NCI-H510A (cell line): ENCODE measurements at places on chromosomes 3 and 15.

DNA sequence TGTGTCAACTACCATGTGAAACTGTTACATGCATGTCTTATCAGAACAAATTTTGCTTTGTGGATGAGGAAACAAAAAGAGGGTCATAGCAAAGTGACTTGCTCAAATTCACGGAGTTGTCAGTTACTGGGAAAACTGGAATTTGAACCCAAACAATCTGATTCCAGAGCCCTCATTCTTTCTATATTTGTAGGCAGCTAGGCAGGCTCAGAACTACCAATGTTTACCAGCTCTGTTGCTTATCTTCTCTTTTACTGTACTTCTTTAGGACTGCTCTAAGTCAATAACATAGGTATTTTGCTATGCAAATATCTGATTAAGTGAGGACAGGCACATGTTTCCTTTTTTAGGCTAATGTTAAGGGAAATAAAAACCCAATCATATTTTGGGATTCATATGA is 450.5 kb downstream of the ZPLD1 start:
- DNase-seq = no peak

DNA sequence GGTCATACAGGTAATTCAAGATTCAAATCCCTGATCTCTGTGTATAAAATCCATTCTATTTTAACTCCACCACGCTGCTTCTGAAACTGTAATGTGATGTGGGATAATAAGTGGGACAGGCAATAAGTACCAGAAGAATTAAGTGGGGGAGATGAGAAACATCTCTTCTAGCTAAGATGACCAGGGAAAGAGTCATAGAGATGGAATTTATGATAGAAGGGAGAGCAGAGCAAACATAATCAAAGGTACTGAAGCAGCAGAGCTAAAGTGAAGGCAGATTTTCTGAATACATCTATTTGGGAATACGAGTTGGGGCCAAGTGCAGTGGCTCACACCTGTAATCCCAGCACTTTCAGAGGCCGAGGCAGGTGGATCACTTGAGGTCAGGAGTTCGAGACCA is 4.9 kb downstream of the MRPL47 start:
- no peak for DNase-seq

DNA sequence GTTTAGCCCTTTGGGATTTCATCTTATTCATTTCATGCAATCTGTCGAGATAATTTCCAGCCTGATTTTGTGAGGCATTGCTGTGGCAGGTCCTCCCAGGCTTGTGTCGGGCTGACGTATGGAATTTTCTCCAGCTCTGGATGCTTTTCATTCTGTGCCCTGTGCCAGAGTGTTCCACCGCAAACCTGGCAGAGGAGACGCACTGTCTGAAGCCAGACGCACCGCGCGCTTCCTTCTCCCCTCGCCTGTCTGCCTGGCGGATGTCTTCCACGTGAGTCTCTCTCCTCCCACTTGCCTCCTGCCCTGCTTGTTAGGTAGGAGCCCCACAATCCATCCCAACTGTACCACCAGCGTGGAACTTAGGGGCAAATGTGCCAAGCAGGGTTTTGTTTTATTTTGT is 20.1 kb upstream of the GLCE start:
- no peak for DNase-seq

DNA sequence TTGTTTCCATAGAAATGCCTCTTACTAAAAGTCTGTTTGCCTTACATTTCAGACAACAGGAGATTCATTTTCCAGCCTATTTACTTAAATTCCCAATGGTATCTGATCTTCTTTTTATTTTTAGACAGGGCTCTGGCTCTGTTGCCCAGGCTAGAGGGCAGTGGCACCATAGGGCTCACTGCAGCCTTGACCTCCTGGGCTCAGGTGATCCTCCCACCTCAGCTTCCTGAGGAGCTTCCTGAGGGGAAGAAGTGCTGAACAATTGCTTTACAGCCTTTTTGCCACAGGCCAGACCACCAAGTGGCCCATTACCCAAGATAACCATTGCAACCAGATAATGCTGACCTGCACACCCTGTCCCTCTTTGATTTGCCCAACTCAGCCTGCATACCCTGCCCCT is 126.3 kb downstream of the PLCH1 start:
- DNase-seq = no peak

DNA sequence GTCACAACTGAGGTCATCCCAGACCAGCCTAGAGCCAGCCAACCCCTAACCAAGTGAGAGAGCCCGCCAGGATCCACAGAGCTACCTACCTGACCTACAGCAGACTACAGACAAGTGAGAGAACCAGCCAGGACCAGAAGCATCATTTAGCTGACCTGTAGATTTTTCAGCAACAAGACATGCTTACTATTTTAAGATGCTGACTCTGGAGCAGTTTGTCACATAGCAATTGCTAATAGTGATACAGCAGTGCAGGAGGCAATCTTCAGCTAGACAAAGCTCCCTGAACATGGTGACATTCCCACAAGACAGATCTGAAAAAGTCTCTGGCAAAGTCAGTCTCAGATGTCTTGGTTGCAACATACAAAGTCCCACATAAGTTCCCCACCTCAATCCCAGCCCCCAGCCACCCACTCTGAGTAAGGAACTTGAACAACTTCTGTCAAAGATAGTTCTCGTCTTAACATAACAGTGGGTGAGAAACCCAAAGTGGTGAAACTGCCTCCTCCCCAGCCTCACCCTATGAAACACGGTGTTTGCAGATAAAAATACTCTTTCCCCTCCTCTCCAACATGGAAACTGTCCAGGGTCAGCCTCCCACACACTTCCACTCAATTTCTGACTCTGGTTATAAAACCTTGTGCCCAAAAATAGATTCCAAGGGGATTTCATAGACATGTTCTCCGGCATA is 120.3 kb upstream of the SLC6A11 start:
- no peak for DNase-seq

DNA sequence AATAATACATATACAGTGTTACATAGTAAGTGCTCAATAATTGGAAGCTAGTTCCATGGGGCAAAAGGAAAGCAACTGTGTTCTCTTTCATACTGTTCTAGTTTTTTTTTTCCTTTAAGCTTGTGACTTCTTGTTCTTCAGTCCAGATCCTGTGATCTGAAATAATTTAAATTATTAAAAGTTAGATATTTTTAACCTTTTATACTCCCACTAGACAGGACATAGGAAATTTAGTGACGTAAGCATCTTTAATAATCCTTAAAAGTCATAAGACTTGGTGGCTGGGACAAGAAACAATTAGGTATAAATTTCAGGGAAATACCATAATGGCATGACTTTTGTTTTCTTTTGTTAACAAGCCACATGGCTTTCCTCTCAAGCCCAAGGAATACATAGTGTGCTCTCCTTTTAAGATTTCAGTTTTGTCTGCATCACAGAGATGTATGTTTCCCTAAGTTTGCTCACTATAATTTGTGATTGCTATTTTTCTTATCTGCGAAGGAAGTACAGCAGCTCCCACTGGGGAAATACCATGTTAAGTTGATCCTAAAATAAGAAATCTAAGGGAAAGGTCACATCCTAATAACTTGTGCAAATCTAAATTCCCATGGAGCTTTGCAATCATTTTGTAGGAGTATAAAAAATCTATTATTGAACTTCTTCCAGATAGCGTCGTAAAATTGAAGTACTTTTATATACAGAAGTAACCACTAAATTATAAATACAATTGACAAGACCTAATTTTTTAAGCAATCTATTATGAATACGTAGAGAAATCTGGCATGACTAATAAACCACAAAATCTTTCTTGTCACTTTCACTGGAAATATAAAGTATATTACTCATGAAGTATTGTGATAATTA is 30.1 kb downstream of the PPARG start:
- DNase-seq = no peak

DNA sequence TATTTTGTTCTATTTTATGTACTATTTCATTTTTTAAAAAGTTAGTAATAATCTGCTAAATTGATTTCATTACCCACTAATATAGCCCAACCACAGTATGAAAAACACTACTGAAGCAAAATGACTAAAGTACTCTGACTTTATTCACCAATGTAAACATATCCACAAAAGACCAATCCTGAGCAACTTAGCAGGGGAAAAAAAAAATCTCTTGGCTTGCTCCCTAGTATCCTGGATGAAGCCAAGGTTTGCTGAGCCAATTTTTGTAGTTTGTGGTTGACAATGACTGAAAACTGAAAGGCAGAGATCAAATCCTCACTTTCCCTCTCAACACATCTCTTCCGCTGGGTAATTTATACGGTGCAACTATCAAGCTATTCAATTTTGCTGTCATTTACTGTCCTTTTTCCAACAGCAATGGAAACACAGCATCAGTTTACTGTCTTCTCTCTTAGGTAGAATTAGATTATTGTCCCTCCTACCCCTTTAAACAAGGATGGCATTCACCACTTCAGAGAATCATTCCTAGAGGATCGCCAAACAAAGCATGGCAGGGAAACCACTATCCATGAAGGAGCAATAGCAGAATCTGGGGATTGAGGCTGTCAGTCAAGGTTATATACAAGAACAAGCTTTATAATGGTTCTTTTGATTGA is 149.7 kb downstream of the THRB start:
- no peak for DNase-seq

GRCh38 chr3:8189051-8189450 is 312.6 kb upstream of the LMCD1 start:
- DNase-seq = no peak

DNA sequence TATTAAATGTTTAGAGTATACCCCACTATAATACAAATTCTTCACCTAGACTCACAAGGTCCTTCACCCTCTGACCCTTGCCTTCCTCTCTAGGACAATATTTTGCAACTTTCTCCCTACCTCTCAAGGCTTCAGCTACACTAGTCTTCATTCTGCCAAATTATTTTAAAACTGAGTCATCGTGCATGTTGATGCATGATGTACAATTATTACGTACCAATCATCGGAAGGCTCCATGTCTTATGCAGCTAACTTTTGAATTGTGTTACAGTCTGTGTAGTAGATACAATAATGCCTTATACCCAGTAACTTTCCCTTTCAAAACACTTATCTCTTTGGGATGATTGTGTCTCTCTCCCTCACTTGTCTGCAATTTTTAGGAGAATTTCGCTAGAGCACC is 98.5 kb upstream of the ROBO2 start:
- DNase-seq = no peak

DNA sequence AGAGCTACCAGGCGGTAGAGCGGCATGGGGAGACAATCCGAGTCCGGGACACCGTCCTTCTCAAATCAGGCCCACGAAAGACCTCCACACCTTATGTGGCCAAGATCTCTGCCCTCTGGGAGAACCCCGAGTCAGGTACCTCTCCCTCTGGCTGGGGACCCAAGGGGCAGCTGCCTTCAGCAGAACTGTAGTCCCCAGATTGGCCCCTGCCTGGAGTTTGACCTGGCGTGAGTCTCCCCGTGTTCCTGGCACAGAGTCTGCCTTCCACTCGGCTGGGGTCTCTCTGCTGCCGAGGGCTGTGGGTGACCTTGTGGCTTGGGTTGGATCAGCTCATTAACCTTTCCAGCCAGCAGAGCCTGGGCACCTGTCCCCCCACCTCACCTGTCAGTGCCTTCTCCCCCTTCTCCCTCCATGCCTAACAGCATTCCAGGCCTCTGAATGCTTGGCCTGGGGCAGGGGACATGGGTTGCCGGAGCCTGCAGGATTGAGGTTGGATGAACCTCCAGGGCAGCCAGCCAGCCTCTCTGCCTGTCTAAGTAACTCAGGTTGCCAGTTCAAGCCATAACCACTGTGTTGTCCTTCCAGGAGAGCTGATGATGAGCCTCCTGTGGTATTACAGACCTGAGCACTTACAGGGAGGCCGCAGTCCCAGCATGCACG is 6.8 kb upstream of the CHST14 start:
- no peak for DNase-seq

DNA sequence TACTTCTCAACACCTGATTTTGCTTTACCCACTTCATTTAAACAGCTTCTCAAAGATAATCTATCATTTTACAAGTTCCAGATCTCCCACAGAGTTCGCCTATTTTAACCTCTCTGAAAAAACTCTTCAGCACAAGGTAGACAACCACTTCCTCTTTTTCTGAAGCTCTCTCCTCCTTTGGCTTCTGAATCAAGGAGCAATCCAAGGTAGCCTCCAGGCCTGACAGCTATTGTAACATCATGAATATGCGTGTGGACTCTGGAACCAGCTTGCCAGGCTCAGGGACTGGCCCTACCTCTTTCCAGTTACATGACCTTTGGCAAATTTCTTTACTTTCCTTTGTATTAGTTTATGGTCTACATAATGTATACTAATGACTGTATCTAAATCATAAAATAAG is 405.9 kb upstream of the ZNF385D start:
- no peak for DNase-seq

DNA sequence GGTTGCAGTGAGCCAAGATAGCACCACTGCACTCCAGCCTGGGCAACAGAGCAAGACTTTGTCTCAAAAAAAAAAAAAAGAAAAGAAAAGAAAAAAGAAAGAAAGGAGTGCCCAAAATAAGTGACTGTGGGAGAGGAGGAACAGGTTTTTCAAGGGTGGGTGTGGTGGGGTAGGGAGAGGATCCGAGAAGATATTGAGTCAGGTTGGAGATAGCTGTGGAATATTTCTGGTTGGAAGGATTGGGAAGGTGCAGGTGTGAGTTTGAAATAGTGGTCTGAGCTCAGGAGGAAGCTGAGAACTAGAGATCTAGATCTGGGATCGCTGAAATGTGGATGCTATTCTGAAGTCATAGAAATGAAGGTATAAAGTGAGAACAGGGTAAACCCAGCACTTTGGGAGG is 7.8 kb downstream of the SCAMP2 start:
- DNase-seq = no peak

DNA sequence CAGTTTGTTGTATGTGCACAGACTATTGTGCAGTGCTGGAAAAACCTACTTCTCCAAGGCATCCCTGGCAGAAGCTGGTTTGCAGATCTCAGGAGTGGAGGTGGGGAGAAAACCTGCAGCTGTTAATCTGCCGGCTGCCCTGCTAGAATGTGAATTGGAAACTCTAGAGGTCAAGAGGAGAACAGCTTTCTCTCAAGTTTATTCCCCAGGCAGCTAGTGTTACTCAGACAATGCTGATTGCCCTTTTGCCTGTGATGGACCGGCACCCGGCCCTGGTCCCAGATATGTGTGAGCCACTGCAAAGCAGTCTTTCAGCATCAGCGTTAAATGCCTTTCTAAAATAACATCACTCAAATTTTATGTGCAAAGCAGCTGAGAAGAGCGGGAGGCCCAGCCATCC is 129.7 kb upstream of the TPM1 start:
- DNase-seq = no peak

DNA sequence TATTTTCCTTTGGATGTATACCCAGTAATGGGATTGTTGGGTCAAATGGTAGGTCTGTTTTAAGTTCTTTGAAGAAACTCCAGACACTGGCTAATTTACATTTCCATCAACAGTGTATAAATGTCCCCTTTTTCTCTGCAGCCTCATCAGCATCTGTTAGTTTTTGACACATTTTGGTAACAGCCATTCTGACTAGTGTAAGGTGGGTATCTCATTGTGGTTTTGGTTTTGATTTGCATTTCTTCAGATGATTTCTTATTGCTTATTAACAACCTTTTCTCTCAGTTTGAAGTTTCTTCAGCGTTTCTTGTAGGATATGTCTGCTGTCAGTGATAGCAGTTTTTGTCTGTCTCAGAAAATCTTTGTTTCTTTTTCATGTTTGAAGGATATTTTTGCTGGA is 15.4 kb downstream of the GALK2 start:
- DNase-seq = no peak

- no peak for DNase-seq
Observed at GRCh38 chr15:100777821-100778220, 101.8 kb upstream of the ALDH1A3 start.

- DNase-seq = no peak
Observed at GRCh38 chr3:121758727-121759450, 9.3 kb upstream of the GOLGB1 start.

- DNase-seq = no peak
Observed at GRCh38 chr3:194661374-194661773, 10.6 kb downstream of the LSG1 start.
